ENCODE measurements at places on chromosomes 5 and 9. TPM values are rescaled to one million over a fixed set of nuclear protein-coding genes. Genes with fewer than 3 reads are reported as not detected.

The PLEKHG4B gene
- 0.07 TPM for total RNA-seq

The AIF1L gene
- total RNA-seq = not detected

The VCP gene
- 338 TPM for total RNA-seq

The GPR151 gene
- not detected for total RNA-seq

The DDX4 gene
- total RNA-seq = not detected

The PHF24 gene
- total RNA-seq = not detected

The IFNA13 gene
- total RNA-seq = not detected

The PCDHA3 gene
- total RNA-seq = not detected

The SUSD3 gene
- 1.2 TPM for total RNA-seq

The ZNF169 gene
- total RNA-seq = 11.3 TPM

The ALDOB gene
- total RNA-seq = not detected

The SMIM33 gene
- total RNA-seq = not detected

The ZNF618 gene
- 10.0 TPM for total RNA-seq

The BTNL3 gene
- total RNA-seq = not detected

The PCDHGA12 gene
- 0.75 TPM for total RNA-seq

The ANKRD20A1 gene
- total RNA-seq = 1.6 TPM

The ARHGEF28 gene
- total RNA-seq = 7.1 TPM

The NXNL2 gene
- not detected for total RNA-seq

The ARID3C gene
- total RNA-seq = not detected

The FYB1 gene
- total RNA-seq = 340 TPM

The MYORG gene
- total RNA-seq = 0.58 TPM

The ANGPTL2 gene
- not detected for total RNA-seq

The CCDC112 gene
- total RNA-seq = 3.7 TPM

Data from natural killer cell (primary cell).